ENCODE measurements at places on chromosomes 11 and 22.

GRCh38 chr11:123494195-123495050 lies 64.4 kb downstream of the GRAMD1B start:
- no peak for DNase-seq

GRCh38 chr11:77705195-77705875 lies 67.7 kb upstream of the CLNS1A start:
- no peak for DNase-seq

DNA sequence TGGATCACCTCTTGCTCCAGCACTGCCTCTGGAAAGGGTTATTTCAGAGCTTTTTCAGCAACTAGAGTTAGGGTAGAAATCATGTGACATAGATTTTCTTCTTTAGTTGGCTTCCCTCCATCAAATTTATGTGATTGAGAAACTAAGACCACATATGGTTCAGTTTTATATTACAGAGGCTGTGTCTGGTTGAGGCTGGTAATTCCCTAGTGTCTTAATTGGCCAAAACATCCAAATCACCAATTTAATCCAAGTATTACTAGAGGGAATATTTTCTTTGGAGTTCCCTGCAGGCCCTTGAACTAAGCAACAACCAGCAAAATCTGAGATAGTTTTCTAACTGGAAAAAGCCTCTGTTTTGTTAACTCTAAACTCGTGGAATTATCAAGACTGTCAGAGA lies 136.3 kb downstream of the ARHGAP42 start:
- no peak for DNase-seq

GRCh38 chr22:20174785-20175596 lies 24.1 kb upstream of the CCDC188 start:
- DNase-seq, result no peak

- DNase-seq, result no peak
These were observed at the start of gene CHRM4 for GRCh38 chr11:46391578-46392420. Gene CHRM4, minus strand, starts transcription at chr11:46391776. Its CDS starts 5,219 bp downstream, at chr11:46386557.

DNA sequence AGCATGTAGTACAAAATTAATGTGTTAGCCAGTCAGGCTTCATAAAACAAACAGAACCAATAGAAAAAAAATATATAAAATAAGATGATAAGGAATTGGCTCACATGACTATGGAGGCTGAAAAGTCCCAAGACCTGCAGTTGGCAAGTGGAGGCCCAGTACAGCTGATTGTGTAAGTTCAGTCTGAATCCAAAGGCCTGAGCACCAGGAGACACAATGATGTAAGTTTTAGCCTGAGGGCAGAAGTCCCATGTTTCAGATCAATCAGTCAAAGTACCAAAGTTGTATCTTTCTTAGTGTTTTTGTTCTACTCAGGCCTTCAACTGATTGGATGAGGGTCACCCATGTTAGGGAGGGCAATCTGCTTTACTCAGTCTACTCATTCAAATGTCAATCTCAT lies 14.3 kb upstream of the OR10D3 start:
- no peak for DNase-seq

DNA sequence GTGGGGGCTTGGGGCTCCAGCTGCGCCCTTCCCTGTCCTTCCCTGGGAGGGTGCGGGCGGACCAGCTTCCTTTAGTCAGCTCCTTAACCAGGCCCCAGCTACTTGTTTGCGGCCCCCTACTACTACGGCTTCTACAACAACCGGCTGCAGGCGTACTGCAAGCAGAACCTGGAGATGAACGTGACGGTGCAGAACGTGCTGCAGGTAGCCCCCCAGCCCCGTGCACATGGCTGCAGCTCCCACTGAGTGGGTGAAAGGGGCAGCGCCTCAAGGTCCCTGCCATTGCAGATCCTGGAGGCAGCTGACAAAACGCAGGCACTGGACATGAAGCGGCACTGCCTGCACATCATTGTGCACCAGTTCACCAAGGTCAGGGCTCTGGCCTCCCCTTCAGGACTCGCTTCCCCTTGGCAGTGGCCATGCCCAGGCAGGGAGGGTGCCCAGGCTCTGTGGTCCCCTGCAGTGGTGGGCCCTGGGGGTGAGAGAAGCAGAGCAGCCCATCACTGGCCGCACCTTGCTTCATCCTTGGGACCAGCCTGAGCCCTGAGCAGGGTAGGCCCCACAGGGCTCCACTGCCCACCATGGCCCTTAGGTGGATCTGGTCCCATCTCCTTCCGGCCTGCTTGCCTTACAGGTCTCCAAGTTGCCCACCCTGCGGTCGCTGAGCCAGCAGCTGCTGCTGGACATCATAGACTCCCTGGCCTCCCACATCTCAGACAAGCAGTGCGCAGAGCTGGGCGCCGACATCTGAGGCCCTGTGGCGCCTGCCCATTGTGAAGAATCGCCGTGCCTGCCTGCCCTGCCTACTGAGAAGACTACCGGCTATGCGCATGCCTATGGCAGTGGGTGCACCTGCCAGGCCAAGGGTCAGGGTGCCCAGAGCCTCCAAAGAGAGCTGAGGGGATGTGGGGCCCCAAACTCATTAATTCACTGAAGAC lies 5.1 kb downstream of the THAP7 start:
- DNase-seq, result no peak

DNA sequence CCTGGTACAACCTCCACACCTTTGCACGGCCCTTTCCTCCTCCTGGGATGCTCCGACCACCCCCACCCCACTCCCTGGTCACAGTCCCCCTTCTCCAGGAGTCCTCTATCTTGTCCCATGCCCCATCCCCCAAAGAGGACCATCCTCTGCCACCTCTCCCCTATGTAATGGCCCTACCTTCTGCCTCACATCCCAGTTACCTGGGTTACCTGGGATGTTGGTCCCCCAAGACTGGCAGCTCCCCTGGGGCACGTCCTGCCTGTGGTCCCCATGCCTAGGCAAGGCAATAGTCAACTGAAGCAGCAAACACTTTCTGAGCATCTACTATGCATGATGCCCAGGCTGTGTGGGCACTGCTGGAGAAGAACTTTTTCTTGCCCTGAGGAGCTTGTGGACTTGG lies 8.7 kb downstream of the ACTN3 start:
- DNase-seq, result no peak

GRCh38 chr11:8793114-8793777 lies 110.7 kb downstream of the RPL27A start:
- DNase-seq, result no peak

DNA sequence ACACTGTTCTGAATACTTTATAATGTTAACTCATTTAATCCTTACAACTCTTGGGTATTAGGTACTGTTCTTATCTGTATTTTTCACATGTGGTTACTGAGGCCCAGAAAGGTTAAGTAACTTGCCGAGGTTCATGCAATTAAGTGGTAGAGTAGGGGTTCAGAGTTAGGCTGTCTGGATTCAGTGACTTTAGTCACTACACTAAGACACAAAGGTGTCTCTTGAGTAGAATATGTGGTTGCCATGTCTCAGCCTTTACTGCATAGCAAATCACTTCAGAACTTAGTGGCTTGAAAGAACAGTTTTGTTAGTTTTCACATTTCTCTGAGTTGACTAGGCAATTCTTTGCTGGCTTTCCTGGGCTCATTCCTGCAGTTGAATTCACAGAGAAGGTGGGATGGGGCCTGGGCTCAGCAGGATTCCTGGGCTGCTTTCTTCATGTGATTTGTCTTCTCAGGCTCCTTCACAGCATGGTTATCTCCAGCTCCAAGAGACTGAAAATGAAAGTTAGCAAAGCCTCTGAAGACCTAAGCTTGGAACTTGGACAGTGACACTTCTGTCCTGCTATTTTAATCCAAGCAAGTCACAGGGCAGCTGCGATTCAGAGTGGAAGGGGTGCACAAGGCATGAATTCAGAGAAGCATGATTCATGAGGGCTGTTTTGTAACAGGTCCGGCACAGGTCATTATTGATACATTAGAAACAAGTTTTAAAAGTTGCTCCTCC lies 68.3 kb downstream of the SPECC1L start:
- no peak for DNase-seq

DNA sequence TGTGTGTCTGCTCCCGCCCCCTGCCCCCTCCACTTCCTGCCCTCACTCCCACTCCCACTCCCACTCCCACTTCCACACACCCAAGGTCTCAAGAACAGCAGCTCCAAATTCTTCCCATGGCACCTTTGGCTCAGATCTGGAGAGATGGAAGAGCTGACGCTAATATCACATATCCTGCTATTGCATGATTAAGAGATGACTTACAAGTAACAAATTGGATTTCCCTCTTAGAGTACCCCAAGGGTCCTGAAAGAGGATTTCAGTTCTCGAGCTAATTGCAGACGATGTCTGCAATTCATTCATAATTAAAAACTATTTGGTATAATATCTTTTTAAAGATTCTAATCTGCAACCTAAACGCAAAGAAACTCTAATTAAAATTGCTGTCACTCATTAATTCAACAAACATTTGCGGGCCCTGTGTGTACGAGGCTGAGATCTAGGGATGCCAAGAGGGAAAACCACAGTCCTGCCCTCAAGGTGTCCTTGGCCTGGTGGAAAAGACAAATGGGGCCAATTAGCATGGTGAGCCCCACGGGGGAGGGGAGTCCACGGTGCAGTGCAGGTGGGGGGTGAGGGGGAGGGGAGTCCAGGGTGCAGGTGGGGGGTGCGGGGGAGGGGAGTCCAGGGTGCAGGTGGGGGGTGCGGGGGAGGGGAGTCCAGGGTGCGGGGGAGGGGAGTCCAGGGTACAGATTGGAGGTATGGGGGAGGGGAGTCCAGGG lies 50.3 kb downstream of the CELSR1 start:
- no peak for DNase-seq

- no peak for DNase-seq
These were observed 45.6 kb upstream of the POLD3 start for GRCh38 chr11:74546752-74547151.

GRCh38 chr11:17383461-17383860 lies 5.0 kb downstream of the KCNJ11 start:
- DNase-seq, result no peak

- DNase-seq, result no peak
These were observed 30.3 kb upstream of the SIK2 start for GRCh38 chr11:111571829-111572501.

DNA sequence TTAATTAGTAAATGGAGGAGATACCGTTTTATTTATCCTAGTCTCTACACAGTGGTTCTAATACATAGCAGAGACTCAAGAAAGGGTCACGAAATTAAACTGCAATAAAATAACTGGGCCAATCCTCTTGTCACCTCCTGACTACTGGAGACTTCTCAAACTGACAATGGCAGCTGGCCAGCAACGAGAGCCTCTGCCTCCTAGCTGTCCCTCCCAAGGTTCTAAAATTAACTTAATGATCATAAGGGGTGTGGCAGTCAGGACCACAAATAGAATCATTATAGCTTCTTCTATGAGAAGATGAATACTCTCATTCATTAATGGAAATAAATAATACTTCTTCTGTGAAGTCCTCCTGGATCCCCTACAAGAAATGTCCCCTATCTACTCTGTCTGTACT lies 63.8 kb upstream of the APOA1 start:
- DNase-seq, result no peak

GRCh38 chr11:606245-606644 lies 9.5 kb downstream of the IRF7 start:
- DNase-seq, result no peak

- no peak for DNase-seq
These were observed 65.4 kb upstream of the NTM start for GRCh38 chr11:131305005-131305404.

DNA sequence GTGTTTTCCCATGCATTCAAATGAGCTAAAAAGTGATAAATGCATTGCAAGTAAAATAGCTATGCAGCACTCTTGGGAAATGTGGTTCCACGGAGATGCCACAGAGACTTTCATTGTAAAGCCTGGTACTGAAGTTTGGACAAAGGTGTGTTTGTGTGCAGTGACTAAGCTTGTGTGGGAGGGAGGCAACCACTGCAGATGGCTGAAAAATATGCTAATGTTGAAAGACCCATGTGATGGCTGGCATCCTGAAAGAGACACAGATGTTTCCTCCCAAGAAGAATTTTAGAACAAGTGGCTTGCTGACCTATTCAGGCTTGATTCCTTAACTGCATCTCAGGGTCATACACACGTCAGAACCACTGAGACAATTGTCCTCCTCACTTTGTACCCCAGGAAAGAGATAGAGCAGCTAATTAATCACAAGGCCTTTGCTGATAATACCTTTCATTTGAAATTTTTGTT lies 73.8 kb downstream of the FAM76B start:
- DNase-seq, result no peak

DNA sequence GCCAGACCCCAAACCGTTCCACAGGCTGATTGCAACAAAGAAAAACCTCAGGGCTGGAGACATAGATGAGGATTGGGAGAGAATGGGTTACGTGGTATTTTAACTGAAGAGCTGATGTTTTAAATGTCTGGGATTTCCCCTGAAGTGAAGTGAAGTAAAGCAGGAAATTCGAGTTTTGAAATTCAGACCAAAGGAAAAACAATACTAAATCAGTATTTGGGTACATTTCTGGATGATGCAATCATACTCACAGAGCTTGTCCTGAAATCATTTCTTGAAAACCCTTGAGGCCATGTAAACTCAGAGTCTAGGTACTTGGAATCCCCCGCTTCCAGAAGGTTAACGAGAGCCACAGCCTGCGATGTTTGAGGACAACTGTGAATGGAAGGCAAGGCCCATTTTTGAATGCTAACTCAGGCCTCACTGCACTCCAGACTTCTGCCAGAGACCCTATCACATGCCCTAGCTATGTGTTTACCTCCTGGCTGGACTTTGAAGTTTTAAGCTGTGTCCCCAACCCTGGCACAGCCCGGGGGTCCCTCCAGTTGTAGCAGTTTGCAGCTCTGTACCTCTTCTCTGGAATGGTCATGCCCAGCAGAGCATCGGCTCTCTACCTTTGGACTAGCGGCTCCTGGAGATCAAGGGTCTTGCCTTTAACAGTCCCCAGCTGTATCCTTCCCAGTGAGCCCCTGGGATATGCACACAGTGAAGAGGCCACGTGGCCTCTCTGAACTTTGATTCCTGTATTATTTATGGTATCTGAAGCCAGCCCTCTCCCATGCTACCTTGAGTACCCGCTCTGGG lies 5.4 kb upstream of the FTH1 start:
- no peak for DNase-seq

DNA sequence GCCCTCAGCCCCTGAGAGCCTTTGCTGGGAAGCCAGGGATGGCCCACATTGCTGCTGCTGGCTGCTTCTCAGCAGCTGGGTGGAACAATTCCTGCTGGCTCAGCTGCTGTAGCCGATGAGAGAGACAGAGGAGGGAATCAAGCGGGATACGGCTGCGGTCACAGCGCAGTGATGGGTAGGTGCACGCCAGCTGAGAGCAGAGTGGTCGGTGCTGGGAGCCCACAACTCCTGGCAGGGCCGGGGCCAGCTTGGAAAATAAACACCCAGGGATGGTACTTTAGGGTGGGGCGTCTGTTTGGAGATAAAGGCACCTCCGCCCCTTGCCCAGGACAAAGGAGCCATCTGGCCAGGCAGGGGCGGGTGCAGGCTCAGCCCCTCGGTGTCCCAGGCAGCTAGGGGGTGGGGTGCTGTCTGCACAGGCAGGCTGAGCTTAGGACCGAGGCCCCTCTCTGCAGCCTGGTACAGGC lies 480.5 kb downstream of the MIAT start:
- no peak for DNase-seq

All from activated T-helper 1 cell treated with anti-CD3 and anti-CD28 coated beads, Interleukin-2, amount 50 U/mL, for 16 hours (primary cell).